ENCODE measurements at places on chromosomes 12 and 14.

DNA sequence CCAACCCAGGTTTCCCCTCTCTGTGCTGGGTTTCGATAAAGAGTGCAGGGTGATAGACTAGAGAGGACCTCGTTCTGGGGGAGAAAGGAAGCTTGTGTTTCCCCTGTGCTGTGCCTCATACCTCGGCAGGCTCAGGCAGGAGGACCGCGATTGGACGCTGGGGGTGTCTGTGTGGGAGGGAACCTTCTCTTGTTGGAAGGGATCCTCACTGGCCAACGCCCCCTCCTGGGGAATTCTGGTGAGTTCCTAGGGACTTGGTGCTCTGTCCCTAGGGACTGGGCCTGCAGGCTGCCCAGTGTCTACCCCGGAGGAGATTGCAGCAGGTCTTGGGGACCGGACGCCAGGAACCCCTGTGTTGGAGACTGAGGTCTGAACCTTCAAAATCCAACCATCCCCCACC, 157.4 kb upstream of the PRMT8 start:
- no peak for DNase-seq

GRCh38 chr14:63096186-63096585, 50.9 kb upstream of the KCNH5 start:
- DNase-seq = no peak

DNA sequence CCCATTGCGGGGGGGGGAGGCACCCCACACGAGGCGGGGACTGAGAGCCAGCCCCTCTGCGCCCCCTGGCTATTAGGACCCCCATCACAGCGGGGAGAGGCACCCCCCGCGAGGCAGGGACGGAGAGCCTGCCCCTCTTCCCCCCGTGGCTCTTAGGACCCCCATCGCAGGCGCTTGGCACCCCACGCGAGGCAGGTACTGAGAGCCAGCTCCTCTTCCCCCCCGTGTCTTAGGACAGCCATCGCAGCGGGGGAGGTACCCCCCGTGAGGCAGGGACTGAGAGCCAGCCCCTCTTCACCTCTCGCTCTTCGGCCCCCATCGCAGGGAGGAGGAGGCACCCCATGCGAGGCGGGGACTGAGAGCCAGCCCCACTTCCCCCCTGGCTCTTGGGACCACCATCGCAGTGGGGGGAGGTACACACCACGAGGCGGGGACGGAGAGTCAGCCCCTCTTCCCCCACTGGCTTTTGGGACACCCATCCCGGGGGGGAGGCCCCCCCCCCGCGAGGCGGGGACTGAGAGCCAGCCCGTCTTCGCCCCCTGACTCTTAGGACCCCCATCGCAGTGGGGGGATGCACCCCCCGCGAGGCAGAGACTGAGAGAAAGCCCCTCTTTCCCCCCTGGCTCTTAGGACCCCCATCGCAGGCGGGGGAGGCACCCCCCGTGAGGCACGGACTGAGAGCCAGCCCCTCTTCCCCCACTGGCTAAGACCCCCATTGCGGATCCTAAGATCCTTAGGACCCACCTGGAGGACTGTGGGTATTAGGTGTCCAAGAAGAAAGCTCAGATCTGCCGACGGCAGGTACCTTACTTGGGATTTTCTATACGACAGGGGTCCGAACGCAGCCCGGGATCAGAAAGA, 198.6 kb upstream of the PZP start:
- no peak for DNase-seq

DNA sequence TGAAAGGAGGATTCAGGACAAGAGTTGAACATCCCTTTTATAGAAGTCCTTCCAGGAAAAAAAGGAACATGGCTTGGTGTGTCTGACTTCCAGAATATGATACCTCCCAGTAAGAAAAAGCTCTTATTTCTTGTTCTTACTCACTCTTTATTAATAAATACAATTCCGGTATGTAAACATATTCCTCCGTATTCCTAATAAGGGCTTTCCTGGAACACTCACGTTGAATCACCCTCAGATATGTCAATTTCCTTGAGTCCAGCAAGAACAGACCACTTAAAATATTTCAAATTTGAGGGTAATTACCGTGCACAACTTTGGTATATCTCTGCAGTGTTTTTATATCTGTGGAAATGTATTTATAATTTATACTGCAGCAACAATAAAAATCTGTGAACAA, 385.6 kb downstream of the SYT1 start:
- DNase-seq = no peak

DNA sequence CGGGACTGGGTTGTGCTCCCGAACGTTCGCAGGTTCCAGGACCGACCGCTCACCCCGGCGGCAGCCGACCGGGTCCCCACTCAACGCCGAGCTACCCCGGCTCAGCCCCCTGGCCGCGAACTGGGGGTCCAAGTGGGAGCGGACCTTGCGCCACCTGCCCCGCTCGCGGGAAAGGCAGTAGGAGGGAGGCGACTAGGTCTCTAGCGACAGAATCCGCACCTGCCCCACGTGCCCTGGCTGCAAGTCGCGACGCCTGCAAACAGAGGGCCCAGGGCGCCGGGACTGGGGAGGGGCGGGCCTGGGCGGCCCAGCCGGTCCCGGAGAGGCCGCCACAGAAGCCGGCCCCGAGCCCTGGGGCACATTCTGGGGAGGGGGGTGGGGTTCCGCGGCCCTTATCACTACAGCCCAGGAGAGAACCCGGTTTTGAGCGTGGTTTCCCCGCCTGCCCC, 239.2 kb upstream of the CPNE8 start:
- DNase-seq = no peak

DNA sequence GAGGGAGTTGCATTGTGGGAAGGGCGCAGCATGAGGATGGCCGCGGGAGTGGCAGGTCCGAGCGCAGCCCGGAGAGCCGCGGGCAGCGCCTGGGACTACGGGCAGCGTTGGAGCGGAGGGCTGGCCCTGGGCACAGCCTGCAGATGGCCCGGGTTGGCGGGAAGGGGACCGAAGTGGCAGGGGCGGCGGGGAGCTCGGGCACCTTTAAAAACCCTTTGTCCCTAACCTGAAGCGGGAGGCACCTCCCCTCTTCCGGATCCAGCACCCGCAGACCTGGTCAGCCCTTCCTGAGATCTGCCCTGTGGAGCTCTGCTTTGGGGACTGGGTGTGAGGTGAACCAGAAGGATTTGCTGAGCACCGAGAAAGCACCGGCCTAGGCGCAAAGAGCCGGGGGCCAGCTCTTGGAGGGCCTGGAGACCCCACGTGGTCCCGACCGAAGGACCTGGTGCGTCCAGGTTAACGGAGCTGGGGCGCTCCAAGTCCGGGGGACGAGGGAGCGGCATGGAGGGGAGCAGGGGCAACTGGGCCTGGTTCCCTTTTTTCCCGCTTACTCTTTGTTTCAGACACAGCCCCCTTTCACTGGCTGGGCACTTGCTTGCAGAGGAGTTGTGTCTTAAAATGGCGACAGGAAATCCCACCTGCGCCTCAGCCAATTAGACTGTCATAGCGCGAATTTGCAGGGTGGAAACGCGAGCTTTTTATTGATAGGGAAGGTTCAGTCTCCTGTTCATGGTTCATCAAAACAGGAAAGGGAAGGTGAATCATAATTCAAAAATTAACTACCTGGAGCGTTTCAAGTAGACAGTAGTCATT, 792 bp upstream of the SLC38A1 start:
- peak; percentile 17 for DNase-seq

GRCh38 chr14:89524990-89525667, 108.1 kb upstream of the FOXN3 start:
- no peak for DNase-seq

DNA sequence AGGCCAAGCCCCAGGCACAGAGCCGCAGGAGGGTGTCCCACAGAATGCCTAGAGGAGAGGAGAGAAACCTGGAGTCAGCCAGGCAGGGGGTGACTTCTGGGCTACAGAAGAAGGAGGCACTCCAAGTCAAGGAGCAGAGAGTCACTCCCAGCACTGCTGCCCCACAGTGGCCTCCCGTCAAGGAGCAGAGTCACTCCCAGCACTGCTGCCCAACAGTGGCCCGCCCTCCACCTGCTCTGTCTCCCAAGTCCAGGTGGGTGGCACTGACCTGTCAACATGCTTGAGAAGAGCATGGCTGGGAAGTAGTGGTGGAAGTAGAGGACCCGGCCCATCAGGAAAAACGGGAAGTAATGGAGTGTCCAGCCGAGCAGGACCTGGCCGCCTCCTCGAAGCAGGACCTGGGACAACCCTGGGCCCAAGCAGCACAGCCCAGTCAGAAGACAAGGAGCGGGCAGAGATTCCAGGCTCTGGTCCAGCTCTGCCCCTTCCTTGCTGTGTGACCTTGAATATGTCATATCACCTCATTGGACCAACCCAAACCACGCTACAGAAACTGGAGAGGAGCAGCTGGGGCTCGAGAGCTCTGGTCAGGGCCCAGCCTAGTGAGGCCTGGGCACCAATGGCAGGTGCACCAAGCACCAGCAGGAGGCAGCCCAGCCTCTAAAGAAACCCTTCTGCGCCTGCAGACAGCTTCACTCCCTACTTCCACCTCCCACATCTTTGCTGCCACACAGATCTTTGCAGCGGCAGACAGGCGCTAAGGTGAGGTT, 7.6 kb upstream of the NGB start:
- no peak for DNase-seq

- DNase-seq = no peak
These were observed 854.5 kb downstream of the SLC6A15 start for GRCh38 chr12:84058136-84058535.

DNA sequence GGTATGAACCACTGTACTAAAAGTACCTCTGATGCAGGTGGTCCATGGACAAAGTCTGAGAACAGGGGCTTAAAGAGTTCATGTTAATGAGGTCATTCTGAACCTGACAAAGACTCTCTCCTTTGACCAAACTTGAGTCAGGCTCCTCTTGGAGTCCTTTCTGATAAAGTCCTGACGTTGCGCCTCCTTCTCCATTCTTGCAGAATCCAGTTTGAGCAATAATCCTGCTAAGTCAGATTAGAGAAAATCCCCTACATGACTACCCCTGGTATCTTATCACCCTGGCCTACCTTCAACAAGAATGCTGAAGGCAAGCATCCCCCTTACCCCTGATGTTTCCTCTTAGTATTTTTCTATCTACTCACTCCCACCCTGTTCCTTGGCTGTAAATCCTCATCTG, 46.0 kb upstream of the ISM2 start:
- DNase-seq = no peak

DNA sequence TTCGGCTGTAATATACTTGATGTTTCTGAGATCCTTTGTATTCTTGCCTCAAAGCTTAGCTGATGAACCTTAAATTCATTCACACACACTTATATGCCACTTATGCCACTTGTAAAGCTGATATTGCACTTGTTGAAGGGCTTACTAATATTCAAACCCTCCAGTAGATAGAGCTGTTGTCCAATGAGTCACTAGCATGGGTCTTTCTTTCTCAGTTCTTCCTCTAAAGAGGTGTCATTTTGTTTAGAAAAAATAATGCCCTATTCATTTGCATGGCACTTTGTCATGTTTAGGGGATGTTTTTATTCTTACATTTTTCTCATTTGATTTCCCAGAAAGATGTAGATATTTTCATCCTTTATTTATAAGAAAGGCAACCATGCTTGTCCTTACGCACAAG, 56.4 kb downstream of the MON2 start:
- DNase-seq = no peak

- DNase-seq = no peak
These were observed 105.4 kb downstream of the FBXL14 start for GRCh38 chr12:1488908-1489381.

GRCh38 chr12:69475237-69475975, 5.2 kb downstream of the FRS2 start:
- DNase-seq = no peak

DNA sequence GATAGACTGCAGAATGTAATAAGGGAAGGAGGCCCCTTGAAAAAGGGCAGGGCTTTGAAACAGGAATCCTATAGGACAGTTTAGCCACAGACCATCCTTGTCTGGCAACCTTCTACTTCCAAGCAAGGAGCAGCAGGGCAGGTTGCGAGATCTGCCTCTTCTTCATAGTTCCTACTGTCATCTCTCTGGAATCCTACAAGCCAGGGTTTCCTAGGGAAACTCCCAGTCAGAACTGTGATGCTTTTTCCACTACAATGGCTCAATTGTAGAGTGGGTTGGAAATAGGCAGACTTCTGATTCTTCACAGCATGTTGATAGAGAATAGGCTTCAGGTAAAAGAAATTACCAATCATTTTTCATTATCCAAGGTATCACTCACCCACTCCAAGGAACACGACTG, 186.3 kb downstream of the DACT1 start:
- no peak for DNase-seq

DNA sequence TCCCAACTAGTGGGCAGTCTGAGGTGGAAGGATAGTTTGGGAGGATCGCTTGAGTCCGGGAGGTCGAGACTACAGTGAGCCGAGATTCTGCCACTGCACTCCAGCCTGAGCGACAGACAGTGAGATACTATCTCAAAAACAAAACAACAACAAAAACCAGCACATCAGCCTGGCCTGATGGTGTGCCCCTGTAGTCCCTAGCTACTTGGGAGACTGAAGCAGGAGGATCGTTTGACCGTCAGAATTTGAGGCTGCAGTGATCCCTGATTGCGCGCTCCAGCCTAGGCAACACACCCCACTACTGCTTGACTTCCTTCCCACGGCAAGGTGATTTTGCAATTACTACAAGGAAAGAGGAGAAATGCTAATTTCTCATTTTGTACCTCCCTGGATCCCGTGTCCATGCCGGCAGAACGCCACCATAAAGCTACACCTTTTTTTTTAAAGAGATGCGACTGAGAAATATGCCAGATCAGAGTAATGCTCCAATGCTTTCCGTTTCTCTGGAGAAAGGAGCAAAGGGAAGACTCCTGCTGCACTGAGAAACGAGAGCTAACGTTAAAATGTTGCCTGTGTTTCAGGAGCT, 672 bp upstream of the SCFD1 start:
- no peak for DNase-seq

GRCh38 chr12:11595080-11595479, 54.4 kb upstream of the ETV6 start:
- DNase-seq = no peak

DNA sequence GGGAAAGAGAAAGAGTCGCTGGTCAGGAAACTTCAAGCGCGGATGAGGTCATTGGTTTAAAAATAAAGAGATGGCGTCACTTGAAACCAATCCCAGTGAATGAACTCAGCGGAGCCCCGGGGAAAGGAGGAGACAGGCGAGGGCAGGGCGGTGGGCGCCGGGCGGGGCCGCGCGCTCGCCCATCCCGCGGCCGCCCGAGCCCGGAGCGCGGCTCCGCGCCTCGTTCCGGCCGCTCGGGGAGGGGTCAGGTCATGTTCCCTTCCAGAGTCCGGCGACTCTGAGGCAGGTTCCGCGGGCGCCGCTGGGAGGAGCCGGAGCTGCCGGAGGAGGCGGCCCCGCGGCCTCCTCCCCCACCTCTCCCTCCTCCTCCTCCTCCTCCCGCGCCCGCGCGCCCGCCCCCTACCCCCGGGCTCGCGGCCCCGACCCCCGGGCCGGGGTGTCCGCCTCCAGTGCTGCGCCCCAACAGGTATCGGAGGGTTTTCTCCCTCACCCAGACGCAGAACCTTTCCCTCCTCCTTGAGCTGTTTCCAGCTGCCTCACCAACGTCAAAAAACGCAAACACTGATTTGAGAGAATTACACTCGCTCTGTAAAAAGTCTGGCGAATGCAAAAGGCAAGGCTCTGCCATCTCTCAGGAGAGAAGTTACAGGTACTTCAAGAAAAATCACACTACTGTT, at the start of gene DUSP16:
Gene DUSP16, minus strand, starts transcription at position 279 of the 677 bp plus-strand sequence. CDS start 41,765 bp downstream, outside the sequence.
- peak; percentile 85 for DNase-seq

DNA sequence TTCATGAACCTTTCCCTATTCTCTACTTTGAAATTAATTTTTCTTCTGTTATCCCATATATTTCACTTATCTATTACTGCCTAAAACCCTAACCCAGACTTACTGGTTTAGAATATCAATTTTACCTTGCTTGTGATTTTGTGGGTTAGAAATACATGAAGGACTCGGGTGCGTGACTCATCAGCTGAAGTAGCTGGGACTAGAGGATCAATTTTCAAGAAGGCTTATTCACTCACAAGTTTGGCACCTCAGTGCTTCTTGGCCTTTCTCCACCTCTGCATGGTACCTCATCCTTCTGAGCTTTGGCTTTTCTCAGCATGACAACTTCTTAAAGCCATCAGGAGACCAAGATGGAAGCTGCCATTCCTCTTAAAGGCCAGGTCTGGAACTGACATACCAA, 57.8 kb downstream of the TMEM117 start:
- no peak for DNase-seq
